Activated CD8-positive, alpha-beta memory T cell treated with anti-CD3 and anti-CD28 coated beads, Interleukin-2, amount 50 U/mL, for 4 hours (primary cell): ENCODE measurements at places on chromosomes 6 and 20.

GRCh38 chr20:60271597-60271996 lies 313.4 kb downstream of the CDH26 start:
- no peak for DNase-seq

- DNase-seq, result no peak
Measured at GRCh38 chr20:34368547-34368946, 5.5 kb downstream of the ITCH start.

GRCh38 chr20:63344616-63345327 lies 16.4 kb downstream of the CHRNA4 start:
- no peak for DNase-seq

DNA sequence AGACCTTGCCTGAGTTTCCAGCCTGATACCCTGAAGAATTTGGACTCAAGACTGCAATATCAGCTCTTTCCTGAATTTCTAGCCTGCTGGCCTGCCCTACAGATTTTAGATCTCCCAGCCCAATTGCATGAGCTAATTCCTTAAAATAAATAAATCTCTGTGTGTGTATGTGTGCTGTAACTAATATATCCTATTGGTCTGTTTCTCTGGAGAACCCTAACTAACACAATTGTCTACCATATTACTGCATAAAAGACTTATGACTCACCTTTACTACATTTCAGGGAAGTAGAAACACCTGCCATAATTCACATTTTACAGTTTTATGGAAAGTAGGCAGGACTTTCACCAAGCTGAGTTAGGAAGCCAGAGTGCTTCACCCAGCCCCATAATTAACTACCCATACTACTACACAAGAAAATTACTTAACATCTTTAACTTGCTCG lies 90.7 kb upstream of the BEND6 start:
- DNase-seq, result no peak

- DNase-seq, result no peak
Measured at GRCh38 chr6:93021235-93021915, 398.0 kb downstream of the EPHA7 start.

- no peak for DNase-seq
Measured at GRCh38 chr6:24524805-24525204, 30.0 kb downstream of the ALDH5A1 start.

DNA sequence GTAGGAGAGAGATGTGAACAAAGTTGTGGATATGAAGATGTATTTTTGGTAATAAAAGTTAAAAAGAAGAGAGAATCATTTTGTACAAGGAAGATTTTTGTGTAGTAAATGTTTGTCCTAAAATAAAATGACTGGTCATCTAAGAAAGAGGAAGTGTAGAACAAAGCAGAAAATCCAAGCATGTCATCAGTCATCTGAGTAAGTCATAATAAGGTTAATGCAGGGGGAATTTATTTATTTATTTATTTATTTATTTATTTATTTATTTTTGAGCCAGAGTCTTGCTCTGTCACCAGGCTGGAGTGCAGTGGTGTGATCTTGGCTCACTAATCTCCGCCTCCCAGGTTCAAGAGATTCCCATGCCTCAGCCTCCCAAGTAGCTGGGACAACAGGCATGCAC lies 15.7 kb upstream of the CGA start:
- no peak for DNase-seq

DNA sequence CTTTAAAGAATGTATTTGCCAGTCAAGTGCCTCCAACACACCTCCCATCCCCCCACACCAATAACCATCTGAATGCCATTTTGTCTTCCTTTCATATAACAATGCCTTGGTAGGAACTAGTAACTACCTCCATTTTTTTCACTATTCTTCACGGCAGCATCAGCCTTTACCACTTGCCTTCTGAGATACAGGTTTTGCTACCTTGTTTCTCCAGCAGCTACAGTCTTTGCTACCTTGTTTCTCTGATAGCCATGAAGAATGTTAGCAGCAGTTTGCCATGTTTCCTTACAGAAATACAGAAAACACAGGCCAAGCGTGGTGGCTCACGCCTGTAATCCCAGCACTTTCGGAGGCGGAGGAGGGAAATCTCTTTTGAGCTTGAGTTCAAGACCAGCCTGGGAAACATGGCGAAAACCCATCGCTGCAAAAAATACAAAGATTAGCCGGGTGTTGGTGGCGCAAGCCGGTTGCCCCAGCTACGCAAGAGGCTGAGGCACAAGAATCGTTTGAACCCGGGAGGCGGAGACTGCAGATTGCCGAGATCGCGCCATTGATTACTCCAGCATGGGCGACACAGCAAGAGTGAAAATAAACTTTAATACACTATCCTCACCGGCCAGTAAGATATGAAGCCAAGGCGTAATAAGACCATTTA lies 100.9 kb downstream of the HFE start:
- peak; percentile 34 for DNase-seq
